ENCODE measurements at places on chromosomes 12 and 14. TPM values are rescaled to one million over a fixed set of nuclear protein-coding genes. Genes with fewer than 3 reads are reported as not detected.
A peak's percentile ranks its signal among the peaks of the same experiment; 100 is the strongest.

The KRT73 gene
- polyA plus RNA-seq: not detected

The POTEG gene
- not detected for polyA plus RNA-seq

DNA sequence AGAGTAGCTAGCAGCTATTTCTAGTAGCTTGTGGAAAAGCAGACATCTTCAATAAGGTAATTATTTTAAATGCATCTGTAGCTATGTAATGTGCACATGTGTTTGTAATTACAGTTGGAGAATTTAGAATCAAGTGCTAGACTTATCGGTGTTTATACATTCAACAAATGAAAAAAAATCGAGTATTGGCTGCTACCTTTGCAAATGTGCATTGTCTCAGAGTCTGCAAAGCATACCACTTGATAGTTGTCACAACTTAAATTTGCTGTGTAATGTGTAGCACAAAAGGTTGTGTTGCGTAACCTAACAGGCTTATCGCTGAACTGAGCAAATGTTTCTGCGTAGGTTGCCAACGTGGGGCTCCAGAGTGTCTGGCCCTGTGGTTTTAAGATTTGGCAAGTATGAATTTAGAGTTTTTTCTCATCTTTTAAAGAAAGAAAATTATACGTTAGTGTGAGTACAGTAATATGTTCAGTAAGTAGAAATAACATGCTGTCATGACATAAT is 44.3 kb downstream of the TMTC2 start:
- DNase-seq: no peak

DNA sequence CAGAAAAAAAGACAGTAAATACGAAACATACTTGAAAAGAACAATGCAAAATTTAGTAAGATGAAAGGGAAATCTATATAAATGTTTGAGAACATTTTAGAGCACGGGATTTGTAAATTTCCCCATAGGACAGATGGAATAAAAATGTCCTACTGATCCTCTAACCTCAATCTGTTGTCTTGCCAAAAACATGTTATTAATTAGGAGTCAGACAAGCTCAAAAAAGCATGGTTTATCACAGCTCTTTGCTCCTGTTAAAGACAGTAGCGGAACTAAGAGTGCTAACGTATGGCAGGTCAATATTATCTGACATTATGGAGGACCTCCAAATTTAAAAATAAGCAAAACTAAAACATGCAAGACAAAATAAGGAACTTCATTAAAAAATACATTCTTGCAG is 12.9 kb downstream of the GMFB start:
- DNase-seq: no peak

GRCh38 chr12:5796171-5796958 is 148.7 kb downstream of the ANO2 start:
- DNase-seq: peak; percentile 28

The NRXN3 gene
- 2.1 TPM for polyA plus RNA-seq

GRCh38 chr12:49057888-49058287 is 2.7 kb downstream of the KMT2D start:
- DNase-seq: no peak

- DNase-seq: no peak
Measured at GRCh38 chr12:59491877-59492276, 104.0 kb upstream of the SLC16A7 start.

The DPY19L2 gene
- 3.9 TPM for polyA plus RNA-seq

GRCh38 chr14:34732802-34733201 is 18.4 kb upstream of the CFL2 start:
- no peak for DNase-seq

All from A549 (cell line).